T follicular helper cell (primary cell): ENCODE measurements at places on chromosomes 1 and 21.

DNA sequence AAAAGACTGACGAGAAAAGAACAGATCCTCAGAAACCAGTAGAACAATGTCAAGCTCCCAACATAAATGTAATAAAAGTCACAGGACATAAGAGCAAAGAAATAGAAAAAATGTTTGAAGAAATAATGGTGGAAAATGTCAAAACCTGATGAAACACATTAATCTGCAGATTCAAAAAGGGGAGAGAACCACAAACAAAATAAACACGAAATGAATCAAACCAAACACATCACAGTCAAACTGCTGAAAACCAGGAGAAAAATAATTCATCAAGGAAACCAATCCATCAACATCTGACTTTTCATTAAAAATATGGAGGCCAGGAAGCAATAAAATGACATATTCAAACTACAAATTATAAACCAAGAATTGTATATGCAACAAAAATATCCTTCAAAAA lies 31.9 kb downstream of the TRIM33 start:
- DNase-seq: no peak

- no peak for DNase-seq
Measured at GRCh38 chr1:186958520-186958919, 129.8 kb downstream of the PLA2G4A start.

GRCh38 chr1:185087746-185088145 lies 42.4 kb downstream of the RNF2 start:
- DNase-seq: no peak

GRCh38 chr1:235947989-235948388 lies 81.3 kb upstream of the LYST start:
- DNase-seq: no peak

GRCh38 chr1:53196017-53196484 lies 573 bp upstream of the CPT2 start:
- no peak for DNase-seq

GRCh38 chr1:100253552-100253951 lies 3.9 kb upstream of the DBT start:
- no peak for DNase-seq

DNA sequence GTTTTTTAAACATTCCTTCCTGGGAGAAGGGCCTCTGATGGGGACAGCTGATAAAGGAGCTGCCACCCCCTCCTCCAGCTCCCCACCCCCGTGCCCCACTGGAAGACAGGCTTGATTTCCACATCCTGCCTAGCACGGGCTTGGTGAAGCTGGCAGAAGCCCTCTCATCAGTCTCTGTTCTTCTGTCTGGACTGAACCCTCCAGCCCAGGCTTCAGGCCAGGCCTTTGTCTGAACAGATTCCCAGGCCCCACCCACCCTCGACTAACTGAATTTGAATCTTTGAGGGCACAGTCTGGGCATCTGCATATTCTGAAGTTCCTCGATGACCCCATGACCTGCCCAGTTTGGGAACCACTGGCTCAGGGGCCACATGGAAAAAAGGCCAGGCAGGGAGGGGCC lies 75.3 kb downstream of the CD58 start:
- no peak for DNase-seq

- DNase-seq: no peak
Measured at GRCh38 chr1:118918230-118918939, 69.8 kb downstream of the TBX15 start.

DNA sequence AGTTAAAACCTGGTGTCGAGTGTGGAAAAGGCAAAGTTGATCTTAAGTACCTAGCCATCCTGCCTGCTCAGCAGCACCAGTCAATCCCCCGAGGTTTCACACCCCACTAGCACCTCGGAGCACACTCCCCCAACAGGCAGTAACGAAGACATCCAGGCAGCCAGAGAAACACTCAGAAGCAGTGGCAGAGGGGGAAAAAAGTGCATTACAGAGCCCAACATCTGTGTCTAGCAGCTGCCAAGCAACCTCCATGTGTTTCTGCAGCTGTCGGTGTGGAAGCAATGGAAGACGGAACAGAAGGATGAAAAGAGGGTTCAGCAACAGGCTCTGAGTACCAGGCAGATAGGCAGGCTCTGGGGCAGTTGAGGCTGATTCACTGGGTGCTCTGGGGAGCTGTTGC lies 73.4 kb upstream of the PROX1 start:
- no peak for DNase-seq

DNA sequence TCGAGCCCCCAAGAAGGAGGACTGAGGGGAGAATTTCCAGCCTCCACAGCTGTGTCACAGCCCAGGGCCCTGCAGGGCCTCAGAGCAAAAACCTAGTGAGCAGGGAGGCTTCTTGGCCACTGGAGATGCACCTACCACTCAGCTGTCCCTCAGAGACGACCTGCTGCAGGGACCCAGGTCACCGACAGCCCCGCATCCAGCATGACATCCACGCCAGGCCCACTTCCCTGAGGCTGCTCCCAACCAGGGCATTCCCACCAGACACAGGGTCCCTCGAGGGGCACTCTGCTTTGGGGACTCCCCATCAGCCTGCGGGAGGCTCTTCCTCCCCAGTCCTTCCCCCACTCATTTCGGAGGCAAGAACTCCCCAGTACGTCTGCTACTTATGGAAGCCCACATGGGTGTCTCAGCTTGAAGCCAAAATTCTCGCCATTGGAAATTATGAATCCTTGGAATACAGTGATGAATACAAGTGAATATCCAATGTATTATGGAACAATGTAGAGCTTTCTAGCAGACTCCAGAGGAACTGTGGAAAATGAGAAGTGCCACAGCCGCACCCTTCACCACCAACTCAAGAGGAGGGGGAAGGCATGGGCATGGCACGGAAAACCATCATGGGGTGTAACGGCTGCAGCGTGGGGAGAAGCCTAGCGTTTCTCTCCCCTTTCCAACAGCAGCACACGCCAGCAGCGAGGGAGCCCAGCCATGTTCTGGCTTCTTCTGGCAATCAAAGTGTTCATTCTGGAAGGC lies 6.9 kb downstream of the TFF3 start:
- no peak for DNase-seq
